Germinal center (tissue), 1 donor: ENCODE measurements at places on chromosomes 2 and 18.

GRCh38 chr2:169584005-169584877 is at the start of gene PPIG:
TSS of gene PPIG (plus strand) at chr2:169584351. CDS start at chr2:169604042, 19,691 bp downstream.
- DNase-seq = peak; percentile 89

- no peak for DNase-seq
Measured at GRCh38 chr18:26960911-26961310, 95.4 kb upstream of the AQP4 start.

- no peak for DNase-seq
Measured at GRCh38 chr18:34866310-34866709, 156.2 kb downstream of the DTNA start.

DNA sequence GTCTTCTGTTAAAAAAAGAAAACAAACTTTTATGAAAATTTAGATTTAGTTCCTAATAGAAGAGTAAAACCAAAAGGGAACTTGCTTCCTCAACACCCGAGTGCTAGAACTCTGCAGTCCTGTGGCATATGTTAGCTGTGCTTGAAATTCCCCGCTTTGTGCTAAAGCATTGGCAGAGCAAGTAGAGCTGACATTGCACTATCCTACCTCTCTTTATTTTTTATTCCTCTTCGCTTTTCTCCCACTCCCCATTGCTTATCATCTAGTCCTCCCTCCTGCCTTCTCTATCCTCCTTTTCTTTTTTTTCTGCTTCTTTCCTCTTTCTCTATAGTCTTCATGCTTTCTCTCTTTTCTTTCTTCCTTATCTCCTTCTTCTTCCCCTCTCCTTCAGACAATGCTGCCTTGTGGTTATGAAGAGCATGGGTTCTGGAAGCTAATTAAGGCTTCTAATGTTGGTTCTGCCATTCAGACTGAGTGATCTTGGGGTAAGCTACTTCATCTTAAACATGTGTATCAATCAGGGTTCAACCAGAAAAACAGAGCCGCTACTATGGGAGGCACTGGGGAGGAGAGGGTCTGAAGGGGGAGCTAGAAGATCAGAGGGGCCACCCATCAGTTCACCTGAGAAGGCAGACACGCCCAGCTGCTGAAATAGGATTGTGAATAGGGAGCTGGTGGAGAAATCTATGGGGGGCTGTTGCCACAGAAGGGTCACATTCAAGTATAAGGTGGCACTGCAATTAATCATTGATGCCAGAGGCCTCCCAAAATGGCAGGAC is 31.4 kb upstream of the PELI1 start:
- DNase-seq = no peak

GRCh38 chr2:234463626-234464290 is 33.1 kb downstream of the ARL4C start:
- DNase-seq = no peak

GRCh38 chr2:198961547-198961946 is 496.2 kb downstream of the SATB2 start:
- DNase-seq = no peak

DNA sequence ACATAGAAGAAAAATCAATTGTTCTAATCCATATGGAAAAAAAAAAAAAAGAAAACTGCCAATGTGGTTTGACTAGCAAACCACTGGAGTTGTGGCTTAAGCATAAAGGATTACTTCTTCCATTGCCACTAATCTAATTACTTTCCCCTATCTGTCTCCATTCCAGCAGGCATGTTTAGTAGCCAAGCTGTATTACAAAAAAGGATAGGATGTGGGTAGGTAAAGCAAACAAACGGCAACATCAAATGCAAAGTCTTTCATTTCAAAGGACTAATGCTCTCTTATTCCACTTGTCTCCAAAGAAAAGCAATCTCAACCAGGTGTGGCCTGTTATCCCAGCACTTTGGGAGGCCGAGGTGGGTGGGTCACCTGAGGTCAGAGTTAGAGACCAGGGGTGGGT is 36.5 kb downstream of the SLC8A1 start:
- no peak for DNase-seq

- DNase-seq = no peak
Measured at GRCh38 chr18:61967252-61967891, 74.6 kb upstream of the RNF152 start.

- DNase-seq = no peak
Measured at GRCh38 chr2:27085673-27086089, 891 bp upstream of the KHK start.

- DNase-seq = no peak
Measured at GRCh38 chr2:25115902-25116301, 52.5 kb downstream of the POMC start.

- DNase-seq = no peak
Measured at GRCh38 chr2:118493213-118493612, 354.2 kb downstream of the EN1 start.

- DNase-seq = no peak
Measured at GRCh38 chr18:6280211-6280743, 134.4 kb downstream of the L3MBTL4 start.

- no peak for DNase-seq
Measured at GRCh38 chr18:58495634-58496033, 133.3 kb downstream of the ALPK2 start.

GRCh38 chr18:55547705-55548056 is 40.3 kb downstream of the TCF4 start:
- no peak for DNase-seq

- DNase-seq = no peak
Measured at GRCh38 chr2:230234845-230235244, 9.3 kb downstream of the SP140 start.

DNA sequence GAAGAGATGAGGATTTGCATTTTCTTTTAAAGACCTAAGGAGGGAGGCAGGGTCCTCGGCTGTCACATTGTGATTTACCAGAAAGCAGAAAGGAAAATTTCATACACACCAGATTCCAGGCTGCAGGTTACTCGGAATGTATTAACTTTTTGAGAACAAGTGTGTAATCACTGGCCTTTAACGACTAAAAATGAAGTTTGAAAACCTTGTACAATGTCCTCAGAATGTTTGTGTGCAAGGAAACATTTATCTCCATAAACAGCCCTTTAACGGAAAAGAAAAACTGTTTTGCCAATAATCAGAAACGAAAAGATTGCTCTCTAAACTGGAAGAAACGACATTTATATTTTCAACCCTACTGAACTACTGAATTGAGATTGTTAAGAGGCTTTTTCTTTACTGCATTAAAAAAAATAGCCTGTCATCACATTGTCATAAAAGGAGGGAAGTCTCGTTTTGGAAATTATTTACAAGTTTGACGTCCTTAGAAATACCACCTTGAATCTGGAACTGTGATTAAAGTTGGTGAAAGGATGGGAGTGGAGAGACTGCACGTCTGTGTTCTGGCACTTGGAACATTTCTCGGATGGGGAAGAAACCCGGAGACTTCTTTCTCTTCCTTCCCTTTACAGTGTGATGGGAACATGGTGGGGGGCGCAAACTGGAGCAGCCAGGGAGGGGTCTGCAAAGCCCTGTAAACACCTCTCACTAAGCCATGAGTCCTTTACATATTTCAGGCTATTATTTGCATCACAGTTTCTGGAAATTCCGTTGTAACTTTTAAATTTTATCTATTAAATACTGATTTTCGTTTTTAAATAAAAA is 134.1 kb upstream of the SIX3 start:
- no peak for DNase-seq

- no peak for DNase-seq
Measured at GRCh38 chr2:128374001-128374710, 55.5 kb upstream of the HS6ST1 start.

- no peak for DNase-seq
Measured at GRCh38 chr2:37392428-37392827, 48.0 kb downstream of the QPCT start.

DNA sequence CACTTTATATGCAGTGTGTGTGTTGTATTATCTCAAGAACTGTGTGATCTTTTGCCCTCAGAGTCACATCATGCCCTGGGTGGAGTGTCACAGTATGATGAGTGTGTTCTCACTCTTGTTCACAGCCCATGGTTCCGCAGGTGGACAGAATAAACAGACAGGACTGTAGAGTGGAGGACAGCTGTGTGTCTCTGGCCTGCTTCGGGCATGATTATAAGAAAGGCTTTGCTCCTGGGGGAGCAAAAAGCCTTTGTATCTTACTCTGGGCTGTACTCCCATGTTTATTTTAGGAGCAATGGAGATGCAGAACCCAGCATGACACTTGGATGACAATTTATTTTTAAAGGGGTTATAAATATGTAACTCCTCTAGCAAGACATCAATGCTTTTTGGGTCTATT is 371.7 kb upstream of the MEX3C start:
- no peak for DNase-seq

DNA sequence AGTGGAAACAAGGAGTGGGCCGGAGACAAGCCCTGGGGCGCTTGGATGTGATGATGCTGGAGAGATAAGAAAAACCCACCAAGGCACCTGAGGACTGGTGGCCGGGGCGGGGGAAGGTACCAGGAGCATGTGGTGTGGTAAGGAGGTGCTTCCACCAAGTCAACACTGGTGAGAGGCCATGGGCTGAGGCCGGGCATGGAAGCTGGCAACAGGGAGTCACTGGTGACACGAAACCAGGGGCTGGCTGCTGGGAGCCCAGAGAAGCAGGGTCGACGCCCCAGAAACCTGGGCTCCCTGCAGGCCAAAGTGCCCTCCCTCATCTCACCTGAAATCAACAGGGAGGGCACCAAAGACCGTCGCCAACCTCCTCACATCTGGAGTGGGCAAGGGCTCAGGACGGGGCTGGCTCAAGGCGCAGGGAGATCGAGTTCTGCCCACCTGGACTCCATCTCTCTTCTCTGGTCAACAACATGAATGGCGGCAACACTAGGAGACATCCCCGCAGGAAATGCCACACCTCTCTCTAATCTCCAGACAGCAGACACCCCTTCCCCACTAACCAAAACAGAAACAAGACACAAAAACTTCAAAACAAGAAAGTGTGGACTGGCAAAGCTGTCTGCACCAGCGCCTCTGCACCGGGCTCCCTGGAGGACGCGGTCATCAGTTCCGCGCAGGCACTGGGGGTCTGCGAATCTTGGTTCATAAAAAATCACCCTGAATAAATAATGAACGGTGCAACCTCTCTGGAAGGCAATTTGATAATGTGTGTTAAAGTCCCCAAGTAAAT is 185.5 kb downstream of the HDAC4 start:
- no peak for DNase-seq

DNA sequence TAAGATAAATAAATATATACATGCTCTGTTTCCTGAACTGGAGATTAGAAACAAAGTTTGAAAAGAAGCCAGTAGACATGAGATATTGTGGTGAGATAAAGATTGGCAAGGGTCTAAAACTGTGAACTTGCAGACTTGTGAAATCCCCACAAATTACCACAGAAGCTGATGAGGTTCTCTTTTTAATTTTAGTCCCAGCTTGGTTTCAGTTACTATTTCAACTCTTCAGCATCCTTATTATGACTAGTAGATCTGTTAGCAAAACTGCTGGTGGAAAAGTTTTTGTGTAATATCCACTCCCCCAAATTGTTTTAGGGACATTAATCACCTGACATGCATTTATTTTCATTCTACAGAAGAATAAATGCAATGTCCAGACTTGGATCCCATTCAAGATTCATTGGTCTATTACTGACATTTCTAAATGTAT is 20.8 kb downstream of the RASGRP3 start:
- no peak for DNase-seq

- DNase-seq = no peak
Measured at GRCh38 chr18:44927127-44927849, 246.6 kb downstream of the SETBP1 start.

GRCh38 chr2:66489436-66489835 is 54.5 kb downstream of the MEIS1 start:
- no peak for DNase-seq

- DNase-seq = no peak
Measured at GRCh38 chr2:46855805-46856204, 59.8 kb downstream of the MCFD2 start.

DNA sequence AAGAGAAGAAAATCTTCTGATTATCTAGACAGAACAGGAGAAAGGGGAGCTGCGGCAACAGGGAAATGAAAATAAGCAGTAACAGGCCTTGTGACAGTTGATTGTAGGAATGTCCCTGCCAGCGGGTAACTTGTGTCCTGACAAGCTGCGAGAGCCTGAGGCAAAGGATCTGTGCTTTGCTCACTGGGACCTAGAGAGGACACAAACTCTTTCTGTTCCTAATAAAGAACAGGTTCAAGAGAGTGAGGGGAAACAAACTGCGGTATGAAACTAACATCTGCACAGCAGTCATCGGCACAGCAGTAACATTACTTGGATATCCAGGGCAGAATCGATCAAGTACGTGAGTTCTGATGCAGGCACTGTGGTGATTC is 103.7 kb upstream of the THOC1 start:
- DNase-seq = no peak

DNA sequence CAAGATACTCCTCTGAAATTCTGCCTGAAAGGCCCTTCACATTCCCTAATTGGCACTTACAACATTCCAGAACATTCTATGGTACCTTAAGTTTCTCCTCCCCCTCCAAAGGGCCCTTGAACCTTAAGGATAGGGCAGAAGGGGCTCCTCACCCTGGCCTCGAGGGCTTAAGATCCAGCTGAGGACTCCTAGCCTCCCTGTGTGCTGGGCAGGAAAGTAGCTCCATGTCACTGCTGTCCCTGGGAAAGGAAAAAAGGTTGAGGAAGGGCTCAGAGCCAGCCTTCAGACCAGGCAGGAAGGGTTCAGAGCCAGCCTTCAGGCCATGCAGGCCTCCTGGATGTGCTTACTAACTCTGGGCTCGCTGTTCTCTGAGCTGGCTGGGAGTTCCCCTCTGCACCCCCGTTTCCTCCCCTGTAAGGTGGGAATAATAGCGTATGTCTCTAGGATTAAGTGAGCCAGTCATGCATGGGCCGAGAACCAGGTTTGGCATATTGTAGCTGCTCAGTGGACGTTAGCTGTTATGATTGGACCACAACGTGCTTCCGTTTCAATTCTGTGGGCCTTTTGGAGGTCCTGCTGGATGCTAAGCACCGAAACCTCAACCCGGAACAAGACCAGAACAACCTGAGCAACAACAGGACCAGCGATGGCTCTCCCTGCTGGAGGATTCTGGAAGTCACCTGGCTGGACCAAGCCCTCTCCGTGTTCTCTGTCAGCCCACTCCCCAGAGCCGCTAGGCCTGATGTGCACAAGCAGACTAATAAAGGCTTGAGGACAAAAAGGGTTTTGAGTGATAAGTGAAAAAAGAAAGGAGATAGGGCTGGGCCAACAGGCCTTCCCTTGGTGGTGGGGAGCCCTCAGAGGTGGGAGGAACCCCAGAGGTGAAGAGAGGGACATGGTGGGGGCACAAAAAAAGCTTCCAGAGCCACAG is 1.0 kb upstream of the B3GNT7 start:
- peak; percentile 82 for DNase-seq

- no peak for DNase-seq
Measured at GRCh38 chr2:101882769-101883307, 108.9 kb upstream of the IL1R2 start.

DNA sequence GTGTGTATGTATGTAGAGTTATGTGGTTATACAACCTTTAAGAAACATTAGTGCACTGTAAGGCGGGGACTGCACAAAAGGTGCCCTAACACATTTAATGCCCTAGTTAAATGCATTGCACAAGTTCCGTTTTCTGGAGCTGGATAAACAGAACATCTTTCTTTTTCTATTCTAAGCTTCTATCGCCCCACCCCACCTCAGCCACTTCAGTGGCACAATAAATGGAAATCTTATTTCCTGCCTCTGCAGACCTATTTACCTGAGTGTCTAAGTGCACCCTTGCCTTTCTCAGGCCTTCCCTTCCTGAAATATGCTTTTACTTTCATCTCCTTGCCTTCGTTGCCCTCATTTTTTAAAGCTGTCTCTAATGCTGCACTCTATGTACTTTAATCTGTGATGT is 123.5 kb downstream of the TANC1 start:
- peak; percentile 24 for DNase-seq

GRCh38 chr2:74620671-74621070 is 27.5 kb downstream of the M1AP start:
- DNase-seq = no peak
